Left lung (tissue), 14 donors: ENCODE measurements at places on chromosomes 13 and 19. TPM values are rescaled to one million over a fixed set of nuclear protein-coding genes. Genes with fewer than 3 reads are reported as not detected.

GRCh38 chr19:40561947-40562346, 14.7 kb upstream of the SHKBP1 start:
- no peaks in the 10 kb centered on the region for H3K4me1 ChIP-seq
- H3K27ac ChIP-seq, result no peak overlapping the region
- H3K4me3 ChIP-seq, result no peak overlapping the region

DNA sequence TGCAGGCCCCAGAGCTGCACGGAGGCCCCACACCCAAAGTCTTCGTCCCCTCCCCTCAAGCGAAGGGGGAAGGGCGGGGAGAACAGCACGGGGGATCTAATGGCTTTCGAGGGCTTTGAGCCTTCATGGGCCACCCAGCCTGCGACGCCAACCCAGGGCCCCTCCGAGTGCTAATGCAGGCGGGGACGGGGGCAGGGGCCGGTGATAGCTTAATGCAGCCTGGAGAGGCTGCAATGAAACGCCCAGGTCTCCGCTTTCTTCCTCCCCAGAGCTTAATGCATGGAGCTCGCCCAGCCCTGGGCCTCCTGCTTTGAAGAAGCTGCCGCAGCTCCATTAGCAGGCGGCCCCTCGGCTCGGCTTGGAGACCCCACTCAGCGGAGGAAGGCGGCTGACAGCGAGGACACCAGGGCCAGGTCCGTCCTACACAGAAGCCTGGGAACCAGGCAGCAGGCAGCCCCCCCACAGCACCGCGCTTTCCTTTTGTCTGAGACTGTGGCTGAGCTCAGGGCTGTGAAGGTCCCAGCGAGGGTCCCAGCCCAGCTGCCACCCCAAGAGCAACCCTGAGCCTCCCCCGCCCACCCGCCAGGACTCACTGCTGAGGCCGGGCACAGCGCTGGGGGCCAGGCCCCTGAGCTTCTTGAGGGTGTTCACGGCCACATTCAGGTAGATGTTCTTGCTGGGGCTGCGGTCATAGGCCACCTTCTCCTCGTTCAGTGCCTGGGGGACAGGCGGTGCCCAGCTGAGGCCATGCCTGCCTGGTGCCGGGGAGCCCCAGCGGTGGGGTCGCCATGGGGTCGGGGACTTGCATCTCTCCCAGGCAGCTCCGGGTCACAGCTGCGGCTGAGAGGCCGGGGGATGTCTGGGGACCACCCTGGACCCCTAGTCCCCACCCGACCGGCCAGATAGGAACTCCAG, 7.5 kb upstream of the ATP8B3 start:
- no peak overlapping the region for H3K4me3 ChIP-seq
- H3K4me1 ChIP-seq, result no peaks in the 10 kb centered on the region
- no peak for DNase-seq
- no peak overlapping the region for H3K27ac ChIP-seq

DNA sequence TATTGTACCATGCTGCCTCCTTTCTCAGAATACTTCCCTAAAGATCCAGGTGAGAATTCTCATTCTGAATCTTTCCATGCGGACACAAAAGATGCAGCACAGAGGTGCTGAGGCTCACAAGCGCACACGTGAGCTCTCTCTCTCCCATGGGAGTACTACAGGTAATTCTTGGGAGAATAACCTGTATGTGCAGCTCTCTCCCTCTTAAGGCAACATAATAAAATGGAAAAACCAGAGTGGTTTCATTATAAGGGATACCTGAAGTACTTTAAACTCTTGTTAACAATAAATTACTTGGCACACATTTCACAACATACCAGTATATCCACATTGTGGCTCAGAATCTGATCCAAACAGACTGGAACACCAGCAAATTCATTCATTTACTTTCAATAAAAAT, 40.4 kb downstream of the INTS6 start:
- DNase-seq, result no peak
- no peaks in the 10 kb centered on the region for H3K27me3 ChIP-seq
- H3K4me1 ChIP-seq, result no peaks in the 10 kb centered on the region
- H3K4me3 ChIP-seq, result no peak overlapping the region

GRCh38 chr13:77728265-77729125, 31.0 kb downstream of the SLAIN1 start:
- DNase-seq, result no peak
- H3K27ac ChIP-seq, result no peak overlapping the region

Gene GJB6
- 0.62 TPM for polyA plus RNA-seq
